ENCODE measurements at places on chromosomes 11 and 22.

DNA sequence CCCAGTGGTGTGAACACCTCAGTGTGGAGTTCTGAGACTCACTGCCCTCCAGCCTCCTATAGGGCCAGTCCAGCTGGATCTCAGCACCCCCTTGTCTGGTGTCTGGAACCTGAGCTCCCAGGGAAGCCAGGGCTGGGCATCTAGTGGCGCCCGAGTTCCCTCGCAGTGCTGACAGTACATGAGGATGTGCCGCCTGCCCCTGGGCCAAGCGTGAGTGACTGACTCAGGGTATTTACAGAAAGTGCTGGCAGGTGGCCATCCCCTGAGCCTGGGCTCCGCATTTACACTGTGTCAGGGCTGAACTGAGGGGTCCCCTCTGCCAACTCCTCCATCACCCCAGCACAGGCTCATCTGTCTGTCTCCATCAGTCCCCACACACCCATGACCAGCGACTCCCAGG, 185.3 kb downstream of the BRD1 start:
- DNase-seq, result no peak

- DNase-seq, result no peak
These were observed 36.7 kb downstream of the CCDC90B start for GRCh38 chr11:83249445-83249844.

- DNase-seq, result no peak
These were observed 52.1 kb downstream of the GDPD4 start for GRCh38 chr11:77249427-77249826.

DNA sequence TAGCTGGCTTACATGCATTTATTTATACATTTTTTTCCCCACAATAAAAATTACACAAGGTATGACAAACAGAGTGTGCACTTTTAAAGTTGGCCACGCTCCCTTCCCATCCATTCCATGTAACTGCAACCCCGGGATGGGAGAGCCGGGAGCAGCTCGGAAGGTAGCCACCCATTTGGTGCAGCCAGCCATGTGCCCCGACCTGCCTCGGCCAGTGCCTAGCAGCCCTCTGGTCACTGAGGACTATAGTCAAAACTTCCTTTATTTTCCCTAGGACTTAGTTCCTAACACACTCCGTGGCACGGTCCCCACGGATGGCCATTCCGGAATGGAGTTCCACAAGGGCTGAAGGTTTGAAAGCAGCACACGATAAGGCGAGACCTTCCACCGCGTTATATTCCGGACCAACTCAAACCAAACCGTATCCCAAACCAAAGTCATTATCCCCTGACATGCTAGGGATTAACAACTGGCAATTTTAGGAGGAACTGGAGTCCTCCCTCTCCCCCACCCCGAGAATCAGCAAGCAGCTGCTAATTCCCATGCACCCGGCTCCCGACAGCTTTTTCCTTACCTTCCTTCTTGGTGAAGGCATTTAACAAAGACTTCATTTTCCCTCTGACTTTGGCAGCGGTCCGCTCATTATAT, 426.4 kb downstream of the SHANK2 start:
- DNase-seq, result no peak

DNA sequence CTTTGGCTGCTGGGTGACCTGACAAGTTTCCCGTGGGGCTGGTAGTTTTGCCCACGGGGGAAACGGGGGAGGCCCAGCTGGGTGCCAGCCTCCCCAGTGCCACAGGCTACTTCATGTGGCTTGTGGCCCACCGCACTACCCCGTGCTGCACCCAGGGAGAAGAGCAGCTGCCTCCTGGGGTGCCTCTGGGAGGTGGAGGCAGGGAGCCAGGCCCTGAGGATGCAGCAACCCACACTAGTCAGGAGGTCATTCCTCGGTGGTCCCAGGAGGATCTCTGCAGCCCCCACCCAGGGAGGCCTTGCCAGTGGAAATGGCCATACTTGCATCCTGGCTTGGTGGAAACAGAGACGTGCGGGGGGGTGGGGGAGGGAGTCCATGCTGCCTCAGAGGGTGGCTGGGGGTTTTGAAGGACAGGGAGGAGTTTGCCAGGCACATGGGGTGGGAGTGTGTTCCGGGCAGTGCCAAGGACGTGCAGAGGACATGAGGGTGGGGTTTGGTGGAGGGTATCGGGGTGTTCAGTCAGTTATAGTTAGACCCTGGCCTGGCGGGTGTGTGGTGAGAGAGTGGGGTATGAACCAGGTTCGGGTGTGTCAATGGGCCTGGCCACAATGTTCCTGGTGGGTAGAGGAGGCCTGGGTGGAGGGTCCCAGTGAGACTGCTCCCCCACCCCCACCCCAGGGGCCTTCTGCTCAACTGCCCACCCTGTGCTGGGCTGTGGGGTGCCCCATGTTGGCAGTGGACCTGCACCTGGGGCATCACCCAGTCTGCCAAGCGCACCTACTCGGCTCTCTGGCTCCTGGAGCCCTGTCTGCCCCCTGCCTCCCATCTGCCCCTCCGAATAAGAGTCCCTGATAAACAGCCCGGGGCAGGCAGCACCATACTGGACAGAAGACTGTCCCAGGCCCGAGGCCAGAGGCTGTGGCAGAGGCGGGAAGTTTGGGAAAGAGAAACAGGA, 3.8 kb downstream of the PIM3 start:
- peak; percentile 45 for DNase-seq

DNA sequence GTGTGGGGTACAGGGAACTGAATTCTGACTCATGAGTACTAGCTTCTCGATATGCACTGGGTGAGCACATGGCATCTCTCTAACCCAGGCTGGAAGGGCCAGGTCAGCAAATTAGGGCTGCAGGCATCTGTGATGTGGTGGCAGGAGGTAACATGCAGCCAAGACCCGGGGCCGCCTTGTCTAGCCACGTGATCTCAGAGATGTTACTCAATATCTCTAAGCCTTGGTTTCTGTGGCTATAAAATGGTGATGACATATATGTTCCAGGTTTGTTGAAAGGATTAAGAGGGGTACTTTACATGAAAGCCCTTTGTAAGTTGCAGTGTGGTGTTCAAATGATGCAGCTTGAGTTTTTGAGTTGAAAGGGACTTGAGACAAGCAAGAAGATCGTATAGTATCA, 3.2 kb downstream of the ST14 start:
- no peak for DNase-seq

DNA sequence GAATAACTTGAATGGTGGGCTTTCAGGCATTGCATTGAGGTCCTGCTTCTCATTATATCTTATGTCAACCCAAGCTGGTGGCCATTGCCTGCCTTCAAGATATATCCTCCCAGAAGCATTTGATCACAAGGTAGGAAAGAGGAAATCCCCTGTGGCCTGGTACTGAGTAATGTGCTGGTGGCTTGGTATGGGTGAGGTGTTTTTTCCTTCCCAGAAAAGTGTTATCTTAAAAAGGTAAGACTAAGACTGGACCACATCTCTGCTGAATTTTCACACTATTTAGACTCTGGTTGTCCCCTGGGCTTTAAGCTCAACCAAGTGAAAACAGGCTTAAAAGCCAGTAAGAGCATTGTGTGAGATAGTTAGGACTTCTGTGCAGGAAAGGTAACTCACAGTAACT, 3.7 kb downstream of the INSC start:
- DNase-seq, result no peak

DNA sequence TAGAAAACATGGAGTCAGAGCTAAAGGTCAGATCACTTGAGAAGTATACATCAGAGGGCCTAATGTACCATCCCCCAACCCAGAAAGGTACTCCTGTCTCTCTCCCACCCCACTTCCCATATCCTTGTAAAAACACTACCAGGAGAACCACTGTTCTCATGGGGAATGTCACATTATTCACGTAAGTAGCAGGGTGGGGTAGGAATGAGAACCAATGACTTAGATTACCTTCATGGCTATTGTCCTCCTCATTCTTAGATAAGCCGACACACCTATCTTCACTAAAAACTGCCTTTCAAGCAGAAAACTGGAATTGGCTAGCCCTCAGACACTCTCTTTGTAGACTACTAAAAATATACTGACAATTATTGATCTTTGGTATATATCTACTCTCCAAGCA, 63.6 kb downstream of the CEP57 start:
- DNase-seq, result no peak

- no peak for DNase-seq
These were observed 278.7 kb upstream of the LARGE1 start for GRCh38 chr22:34198976-34199375.

DNA sequence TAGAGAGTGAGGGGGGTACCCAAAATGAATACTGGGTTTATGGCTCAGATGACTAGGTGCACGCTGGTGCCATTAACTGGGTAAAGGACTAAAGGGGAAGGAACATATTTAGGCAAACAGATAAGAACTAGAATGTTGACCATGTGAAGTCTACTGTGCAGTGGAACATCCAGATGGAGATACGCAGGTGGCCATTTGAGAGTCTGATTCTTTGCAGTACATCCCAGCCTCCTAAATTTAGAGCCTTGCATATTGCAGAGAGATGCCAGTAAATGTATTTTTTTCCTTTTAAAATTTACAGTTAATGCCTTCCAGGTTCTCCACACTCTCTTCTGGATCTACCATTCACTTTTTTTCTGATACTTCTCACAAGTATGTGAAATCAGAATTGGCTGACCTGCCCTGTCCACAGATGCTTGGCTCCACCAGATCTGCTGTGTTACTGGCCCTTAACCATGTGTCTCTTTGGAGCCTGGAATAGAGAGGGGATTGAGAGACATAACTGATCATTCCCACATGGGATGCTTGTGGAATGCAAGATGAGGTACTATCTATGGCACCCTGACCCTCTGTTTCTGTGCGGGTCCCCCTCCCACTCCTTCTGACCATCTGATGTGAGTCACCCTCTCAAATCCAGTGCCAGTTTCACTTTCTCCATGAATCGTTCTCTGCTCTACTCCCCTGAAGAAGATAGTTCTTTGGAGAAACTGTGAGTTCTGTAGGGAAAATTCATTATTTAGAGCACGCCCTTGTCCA, 77.0 kb upstream of the NCAM1 start:
- no peak for DNase-seq

DNA sequence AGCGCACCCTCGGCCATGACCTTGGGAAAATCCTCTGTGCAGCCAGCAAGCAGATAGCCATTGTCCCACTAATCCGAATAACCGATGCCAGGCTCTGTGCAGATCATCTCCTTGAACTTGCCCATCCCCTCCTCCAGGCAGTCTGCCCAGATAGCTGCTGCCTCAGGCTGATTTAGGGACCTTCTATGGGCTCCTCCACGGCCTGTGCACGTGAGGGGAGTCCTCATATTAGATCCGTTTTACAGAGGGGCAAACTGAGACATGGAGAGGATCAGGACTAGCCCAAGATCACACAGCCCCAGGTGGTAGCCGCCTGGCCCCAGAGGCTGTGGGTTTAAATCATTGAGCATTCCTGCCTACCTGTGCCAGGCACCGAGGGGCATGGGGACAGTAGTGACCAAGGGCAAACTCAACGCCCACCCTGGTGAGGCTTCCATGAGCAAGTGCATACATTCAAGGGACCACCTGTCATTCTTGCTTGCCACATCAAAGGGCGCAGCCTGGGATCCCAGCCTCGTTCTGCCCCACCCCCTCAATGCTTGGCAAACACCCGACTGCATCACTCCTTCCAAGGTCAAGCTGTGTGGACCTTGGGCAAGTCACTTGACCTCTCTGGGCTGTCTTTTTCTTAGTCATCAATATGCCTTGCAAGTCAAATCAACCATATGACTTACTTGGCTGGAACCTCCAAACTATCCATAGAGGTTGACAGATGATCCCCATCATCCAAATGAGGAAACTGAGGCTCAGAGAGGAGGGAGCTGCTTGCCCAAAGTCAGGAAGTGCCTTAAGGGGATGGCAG, 131.6 kb downstream of the MN1 start:
- no peak for DNase-seq

GRCh38 chr22:27404441-27404840, 397.1 kb downstream of the MN1 start:
- DNase-seq, result no peak

- no peak for DNase-seq
These were observed 5.3 kb downstream of the CABP2 start for GRCh38 chr11:67517784-67518552.

DNA sequence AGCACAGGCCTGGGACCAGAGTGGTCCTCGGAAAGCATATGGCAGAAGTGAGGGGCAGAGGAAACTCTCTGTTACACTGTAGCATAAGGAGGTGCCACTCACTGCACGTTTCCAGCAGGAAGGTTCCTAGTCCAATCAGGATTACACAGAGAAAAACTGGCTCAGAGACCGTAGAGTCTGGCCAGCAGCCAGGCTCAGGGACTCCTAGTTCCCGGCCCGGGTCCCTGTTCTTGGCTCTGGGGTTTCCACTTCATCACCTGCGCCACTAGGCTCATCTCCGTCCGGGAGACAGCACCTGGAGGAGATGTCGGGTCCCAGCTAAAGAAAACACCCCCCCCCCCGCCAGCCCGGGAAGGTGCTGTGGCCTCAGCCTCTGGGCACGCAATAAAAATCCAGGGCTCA, 1.1 kb downstream of the TTLL12 start:
- no peak for DNase-seq

- no peak for DNase-seq
These were observed 110.3 kb downstream of the LRRC32 start for GRCh38 chr11:76560219-76560618.

- DNase-seq, result no peak
These were observed 8.3 kb upstream of the DLAT start for GRCh38 chr11:112016765-112017376.

GRCh38 chr11:69298267-69299022, 4.5 kb downstream of the MYEOV start:
- no peak for DNase-seq

DNA sequence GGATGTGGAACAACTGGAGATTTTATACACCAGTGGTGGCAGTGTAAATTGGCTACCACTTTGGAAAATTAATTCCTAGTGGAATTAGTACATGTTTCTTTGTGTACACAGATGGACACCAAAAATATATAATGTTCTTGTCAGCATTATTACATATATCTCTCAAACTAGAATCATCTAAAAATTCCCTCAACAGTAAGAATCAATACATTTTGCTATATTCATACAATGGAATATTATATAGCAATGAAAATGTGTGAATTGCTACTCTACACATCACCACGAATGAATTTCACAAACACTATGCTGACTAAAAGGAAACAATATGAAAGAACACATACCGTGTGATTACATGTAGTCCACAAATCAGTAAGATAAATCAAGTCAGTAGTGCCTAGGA, 33.9 kb downstream of the CCDC90B start:
- no peak for DNase-seq

DNA sequence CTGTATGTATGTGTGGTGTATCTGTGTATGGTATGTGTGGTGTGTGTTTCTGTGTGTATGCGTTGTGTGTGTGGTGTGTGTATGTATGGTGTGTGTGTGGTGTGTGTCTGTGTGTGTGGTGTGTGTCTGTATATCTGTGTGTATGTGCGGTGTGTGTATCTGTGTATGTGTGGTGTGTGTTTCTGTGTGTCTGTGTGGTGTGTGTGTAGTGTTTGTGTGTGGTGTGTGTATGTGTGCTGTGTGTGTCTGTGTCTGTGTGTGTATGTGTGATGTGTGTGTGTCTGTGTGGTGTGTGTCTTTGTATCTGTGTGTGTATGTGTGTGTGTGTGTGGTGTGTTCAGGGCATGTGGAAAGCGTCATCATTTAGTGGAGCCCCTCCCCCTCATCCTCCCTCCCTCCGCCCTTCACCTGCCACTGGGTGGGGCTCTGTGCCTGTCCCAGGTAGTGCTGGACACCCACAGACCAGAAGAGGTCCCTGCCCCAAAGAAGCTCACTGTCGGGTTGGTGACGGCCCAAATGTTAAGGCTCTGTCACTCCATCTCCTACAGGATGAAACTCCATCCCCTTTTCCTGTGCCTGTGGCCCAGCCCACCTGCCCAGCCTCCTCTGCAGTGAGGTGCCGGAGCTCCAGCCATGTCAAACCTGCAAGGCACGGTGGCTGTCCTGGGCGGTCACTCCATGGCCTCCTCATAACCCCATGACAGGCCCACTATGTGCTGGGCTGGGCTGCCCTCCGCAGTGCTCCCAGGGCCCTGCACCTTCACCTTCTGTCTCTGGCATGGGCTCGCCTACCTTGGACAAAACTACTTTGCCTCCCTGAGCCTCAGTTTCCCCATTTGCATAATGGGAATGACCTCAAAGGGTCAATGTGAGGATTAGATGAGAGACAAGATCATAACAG, 23.4 kb upstream of the SHISAL1 start:
- DNase-seq, result no peak
